Right hindlimb (tissue), 1 donor: ENCODE measurements at places on chromosomes 5 and 9.

DNA sequence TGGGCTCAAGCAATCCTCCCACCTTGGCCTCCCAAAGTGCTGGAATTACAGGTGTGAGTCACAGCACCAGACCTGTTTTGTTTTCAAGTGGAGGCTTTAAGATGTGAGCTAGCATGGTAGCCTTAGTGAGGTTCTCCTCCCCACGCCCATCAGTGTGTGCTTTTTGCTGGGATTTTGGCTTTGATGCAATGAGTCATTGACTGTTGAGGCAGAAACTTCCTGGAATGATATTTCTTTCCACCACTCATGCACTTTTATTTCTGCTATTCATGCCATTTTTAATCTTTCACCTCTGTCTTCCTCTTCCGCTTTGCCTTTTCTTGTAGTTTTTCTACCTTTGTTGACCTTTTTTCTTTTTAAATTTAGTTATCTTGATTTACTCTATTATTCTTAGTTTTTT lies 4.2 kb upstream of the NFIL3 start:
- DNase-seq, result no peak

GRCh38 chr9:89668216-89668865 lies 63.5 kb downstream of the GADD45G start:
- no peak for DNase-seq

DNA sequence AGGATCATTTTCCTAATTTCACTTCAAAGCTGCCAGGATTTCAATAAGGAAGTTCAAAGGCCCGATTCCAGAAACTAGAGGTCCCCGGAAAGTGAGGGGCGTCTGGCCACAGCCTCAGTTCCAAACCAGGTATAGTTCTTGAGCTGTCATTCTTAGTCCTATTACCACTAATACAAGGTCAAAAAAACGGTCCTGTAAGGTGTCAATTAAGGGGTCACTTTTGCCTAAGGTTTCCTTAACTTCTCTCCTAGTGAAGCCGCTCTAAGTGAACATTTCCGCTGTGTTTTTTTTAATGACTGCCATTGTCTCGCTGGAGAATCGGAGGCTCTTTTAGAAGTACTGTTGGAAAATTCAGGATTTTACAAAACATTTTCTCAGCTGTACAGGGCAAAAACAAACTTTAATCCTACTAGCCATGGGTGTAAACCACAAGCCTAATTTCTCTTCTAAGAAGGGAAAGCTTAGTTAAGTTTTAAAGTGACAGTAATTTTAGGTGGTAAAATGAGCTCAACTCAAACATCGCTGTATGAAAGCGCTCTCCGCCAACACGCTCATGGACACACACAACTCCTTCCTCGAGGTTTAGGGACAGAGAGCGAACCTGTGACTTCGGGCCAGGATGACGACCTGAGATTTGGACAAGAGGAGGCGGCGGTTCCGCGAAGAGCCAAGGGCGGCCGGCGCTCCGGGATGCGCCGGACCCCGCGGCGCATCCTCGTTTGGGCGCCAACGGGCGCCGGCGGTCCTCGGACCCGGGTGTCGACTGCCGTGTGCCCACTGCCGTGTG lies 76.7 kb upstream of the IFNE start:
- DNase-seq, result no peak

DNA sequence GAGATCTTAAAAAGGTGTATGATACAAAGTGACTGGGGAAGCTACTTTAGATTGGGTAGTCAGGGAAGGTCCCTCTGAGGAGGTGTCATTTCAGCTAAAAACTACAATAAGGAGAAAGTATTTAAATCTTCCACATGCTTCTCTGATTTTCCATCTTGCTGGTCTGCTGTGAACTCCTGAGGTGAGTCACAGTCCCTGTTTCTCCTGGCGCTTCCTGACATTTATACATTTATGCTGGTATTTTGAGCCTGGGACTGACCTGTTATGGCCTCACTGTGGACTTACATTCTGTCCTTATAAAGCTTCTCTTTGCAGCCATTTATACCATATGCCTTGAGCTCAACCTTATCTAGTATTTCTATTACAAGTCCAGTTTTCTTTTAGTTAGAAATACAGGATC lies 95.1 kb downstream of the MED27 start:
- no peak for DNase-seq

- no peak for DNase-seq
These were observed 302.1 kb downstream of the FBXL17 start for GRCh38 chr5:108079753-108080152.

GRCh38 chr9:394347-395052 lies 179.8 kb downstream of the DOCK8 start:
- DNase-seq, result no peak

DNA sequence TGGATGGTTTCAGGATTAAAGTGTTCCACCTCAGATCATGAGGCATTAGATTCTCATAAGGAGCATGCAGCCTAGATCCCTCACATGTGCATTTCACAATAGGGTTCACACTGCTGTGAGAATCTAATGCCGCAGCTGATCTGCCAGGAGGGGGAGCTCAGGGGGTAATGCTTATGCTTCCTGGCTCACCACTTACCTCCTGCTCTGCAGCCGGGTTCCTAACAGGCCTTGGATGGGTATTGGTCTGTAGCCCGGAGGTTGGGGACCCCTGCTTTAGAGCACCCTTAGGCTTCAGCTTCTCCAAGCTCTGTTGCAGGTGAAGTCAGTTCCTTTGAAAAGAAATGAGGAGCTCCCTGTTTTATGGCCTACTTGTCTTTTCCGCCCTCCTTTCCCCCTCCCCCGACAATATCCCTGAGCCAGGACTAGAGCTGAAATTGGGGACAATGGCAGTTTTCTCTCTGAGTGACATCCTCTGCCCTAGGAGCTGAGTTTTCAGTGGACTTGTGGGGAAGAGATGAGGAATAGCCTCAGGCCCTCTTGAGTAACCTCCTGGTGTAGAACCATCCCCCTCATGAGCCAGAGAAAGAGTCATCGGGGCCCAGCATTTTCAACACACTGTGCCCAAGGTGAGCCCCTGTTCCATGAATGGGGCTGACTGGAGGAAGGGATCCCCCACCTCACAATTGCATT lies 16.2 kb upstream of the MAT2B start:
- DNase-seq, result no peak
